Stimulated activated CD4-positive, alpha-beta T cell treated with anti-CD3 and anti-CD28 coated beads, TNF-alpha, amount 100 ng/mL, for 24 hours (primary cell): ENCODE measurements at places on chromosomes 6 and 20.

GRCh38 chr20:59663513-59664060 is 59.2 kb downstream of the PHACTR3 start:
- no peak for DNase-seq

GRCh38 chr6:83921315-83921714 is 61.8 kb downstream of the CYB5R4 start:
- no peak for DNase-seq

- DNase-seq, result no peak
Measured at GRCh38 chr20:58584881-58585752, 66.0 kb upstream of the STX16 start.

DNA sequence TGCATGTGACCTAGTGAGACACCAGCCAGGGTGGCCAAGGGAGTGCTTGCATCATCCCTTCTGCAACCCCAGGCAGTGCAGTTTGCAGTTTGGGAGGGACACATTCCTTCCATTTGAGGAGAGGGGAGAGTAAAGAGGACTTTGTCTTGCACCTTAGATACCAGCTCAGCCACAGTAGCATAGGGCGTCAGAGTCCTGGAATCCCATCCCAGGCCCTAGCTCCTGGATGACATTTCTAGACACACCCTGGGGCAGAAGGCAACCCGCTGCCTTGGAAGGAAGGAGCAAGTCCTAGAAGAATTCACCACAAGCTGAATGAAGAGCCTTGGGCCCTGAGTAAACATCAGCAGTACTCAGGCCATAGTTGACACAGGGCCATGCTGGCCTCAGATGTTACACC is 680.4 kb upstream of the IMPG1 start:
- no peak for DNase-seq

- no peak for DNase-seq
Measured at GRCh38 chr6:104483225-104483834, 376.4 kb downstream of the HACE1 start.

- DNase-seq, result peak; percentile 61
Measured at GRCh38 chr6:27312146-27312949, at the start of gene POM121L2. POM121L2 (minus strand) TSS chr6:27312273; CDS start chr6:27312170, 103 bp downstream.

GRCh38 chr20:4748847-4749246 is 27.1 kb downstream of the PRND start:
- no peak for DNase-seq

DNA sequence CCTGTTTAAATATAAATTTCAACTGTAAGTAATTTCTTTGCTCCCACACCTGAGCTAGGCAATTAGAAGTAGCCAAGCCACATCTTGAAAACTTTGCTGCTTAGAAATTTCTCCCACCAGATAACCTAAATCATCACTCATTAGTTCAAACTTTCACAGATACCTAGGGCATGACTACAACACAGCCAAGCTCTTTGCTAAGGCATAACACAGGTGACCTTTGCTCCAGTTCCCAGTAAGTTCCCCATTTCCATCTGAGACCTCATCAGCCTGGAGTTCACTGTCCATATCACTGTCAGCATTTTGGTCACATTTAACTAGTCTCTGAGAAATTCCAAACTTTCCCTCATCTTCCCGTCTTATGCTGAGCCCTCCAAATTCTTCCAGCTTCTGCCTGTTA is 79.8 kb upstream of the OPRM1 start:
- DNase-seq, result no peak

DNA sequence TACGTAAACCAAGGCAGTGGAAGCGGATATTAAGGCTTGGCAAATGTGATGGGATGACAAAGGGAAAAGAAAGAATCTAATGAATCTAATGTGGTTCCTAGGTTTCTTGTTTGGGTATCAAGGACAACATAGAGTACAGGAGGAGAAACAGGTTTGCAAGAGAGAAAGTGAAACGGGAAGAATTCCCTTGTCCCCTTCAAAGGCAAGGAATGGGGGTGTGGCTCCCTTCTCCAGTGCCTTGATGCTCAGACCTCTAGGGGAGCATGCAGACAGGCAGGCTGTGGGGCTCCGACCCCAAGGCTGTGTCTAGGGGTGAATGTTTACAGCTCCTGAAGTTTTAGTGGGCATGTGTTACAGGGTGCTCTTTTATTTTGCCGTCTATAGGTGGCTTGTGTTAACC is 317.5 kb upstream of the HSF2 start:
- no peak for DNase-seq

DNA sequence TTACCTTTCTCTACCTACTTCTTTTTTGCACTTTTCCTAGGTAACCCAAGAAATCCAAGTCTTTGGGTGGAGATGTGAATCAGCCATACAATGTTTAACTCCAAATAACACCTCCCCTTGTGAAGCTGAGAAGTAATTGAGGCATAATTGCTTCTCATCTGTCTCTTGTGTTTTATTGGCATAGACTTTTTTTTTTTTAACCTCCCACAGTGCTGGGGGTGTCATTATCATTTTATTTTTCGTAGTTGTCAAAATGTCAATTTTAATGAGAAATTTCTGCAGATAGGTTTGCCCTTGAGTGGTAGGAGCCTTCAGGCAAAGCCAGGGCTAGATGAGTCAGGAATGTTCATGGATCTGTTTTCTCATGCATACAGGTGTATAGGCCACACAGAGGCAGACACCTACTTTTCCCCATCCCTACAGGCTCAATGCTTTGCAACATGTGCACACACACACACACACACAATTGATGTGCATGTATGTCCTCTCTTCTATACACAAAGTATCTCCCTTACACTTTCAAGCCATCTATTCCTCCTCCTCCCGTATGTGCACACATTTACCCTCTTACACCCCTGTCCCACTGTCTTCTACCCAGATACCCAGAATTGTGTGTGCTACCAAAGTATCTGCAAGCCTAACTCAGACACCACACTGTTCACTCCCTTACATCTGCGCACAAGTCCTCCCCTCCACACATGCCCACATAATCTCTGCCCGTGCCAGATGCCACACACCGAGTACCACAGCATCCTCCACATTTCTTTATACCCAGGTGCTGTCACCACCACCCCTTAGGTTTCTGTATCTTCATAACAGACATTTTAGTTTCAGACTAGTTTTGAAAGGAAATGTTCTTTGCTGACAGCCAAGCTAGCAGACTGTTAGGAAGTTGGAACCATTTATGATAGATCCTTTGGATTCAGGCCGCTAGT is 22.0 kb downstream of the RALY start:
- no peak for DNase-seq

DNA sequence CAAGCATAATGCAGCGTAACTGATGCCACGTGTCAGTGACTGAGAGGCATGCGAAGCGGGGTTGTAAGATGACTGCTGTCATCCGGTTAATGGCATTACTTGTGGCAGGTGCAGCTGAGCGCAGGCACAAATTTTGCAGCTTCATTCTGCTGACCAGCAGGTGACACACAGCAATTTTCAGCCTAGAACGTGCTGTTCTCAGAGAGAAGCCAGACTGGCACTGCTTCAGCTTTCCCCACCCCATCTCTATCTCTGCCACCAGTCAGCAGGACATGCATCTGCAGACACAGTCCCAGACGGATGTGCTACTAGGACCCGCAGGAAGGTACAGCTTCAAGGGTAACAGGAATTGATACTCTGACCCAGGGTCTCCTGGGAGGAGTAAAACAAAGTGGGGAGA is 221.8 kb downstream of the KIF16B start:
- DNase-seq, result no peak

DNA sequence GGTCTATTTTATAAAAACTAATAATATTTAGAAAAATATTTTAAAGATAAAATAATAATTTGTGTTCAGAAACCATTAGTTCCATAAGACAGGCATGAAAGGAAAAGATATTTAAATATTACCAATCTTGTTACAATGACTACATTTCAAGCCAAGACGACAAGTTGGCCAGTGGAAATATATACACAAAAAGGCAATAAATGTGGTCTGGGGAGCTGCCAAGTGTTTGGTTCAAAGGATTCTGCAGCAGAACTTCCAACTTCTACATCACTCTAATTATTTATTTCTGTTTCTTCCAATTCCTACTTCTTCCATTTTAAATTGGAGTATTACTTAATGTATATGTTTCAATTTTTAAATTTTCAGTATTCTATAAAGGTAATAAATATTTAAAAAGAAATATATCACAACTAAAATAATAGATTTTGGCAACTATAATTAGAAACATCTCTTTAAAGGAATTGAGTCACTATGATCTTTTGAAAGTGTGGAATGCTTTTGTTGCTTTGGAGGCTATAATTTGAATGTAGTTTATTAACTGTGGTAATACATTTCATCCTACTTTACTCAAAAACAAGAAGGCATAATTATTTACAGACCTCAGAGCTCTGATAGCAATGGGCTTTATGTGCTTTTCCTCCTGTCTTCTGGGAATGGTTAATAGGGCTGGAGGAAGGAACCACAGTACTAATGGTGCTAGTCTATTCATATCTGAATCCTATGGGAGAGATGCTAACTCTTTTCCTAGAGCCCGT is 129.7 kb upstream of the FAM184A start:
- no peak for DNase-seq

GRCh38 chr20:6714279-6714711 is 53.2 kb upstream of the BMP2 start:
- DNase-seq, result no peak

GRCh38 chr6:91730710-91731109 is 1143.8 kb upstream of the MAP3K7 start:
- DNase-seq, result no peak

DNA sequence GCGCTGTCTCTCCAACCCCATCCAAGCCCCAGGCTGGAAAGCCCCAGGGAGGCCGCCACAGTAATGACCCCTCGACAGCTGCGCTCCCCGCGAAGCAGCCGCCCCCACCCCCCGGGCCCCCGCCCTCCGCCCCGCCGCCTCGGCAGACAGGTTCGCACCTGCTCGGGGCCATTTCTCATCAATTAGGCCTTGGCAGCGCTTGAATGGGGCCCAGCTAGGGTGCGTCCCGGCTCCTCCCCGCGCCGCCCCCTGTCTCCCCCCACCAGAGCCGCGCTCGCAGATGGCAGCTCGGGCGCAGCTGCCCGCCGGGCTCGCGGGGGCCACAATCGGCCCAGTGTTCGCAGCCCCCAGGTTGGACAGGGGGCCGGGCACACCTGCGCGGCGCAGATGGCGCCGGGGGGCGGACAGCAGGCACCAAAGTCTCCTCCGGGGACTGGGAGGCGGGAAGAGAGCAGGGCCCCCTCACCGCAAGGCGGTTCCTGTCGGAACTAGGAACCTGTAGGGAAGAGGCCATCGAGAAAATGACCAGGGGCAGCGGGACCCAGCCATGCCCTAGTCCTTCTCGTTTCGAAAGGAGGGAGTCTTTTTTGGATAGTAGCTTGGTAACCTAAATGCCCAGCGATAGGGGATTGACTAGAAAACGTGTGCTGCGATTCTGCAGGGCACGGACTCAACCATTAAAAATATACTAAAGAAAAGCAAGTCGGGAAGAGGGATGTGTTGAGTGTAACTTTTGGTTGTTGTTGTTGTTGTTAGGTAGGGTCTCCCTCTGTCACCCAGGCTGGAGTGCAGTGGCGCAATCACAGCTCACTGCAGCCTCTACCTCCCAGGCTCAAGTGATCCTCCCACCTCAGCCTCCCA is 83.2 kb upstream of the EYA2 start:
- no peak for DNase-seq

DNA sequence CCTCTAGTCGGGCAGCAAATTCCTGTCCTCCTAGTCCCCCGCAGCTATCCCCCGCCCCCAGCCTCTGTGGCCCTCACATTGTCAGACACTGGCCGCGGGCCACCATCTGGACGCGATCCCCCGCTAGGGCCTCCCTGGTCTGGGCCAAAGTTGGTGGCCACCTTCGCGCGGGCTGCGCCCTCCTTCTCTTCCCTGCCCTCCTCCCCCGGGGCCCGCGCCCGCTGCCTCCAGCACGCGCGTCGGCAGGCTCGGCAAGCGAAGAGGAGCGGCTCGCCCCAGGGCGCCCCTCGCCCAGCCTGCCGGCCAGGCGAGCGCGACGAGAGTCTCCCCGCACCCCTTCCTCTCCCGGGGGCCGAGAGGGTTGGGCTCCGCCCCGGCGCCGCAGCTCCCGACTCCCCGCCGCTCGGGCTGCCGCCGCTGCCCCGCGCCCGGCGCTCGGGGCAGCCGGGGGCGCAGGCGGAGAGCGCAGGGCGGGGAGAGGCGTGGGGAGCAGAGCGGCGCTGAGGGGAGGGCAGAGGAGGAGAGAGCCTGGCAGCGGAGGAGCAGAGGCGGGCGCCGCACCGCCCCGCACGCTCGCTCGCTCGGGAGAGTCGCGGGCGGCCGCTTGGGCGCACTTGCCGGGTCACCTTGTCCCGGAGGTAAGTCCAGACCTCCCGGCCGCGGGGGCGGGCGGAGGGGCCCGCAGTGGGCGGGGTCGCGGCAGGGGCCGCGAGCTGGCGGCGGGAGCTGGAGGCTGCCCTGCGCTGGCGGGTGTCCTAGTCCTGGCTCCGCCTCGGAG is at the start of gene SYNDIG1:
Gene SYNDIG1, plus strand, starts transcription at position 514 of the 778 bp plus-strand sequence. CDS start 73,469 bp downstream, outside the sequence.
- DNase-seq, result no peak

GRCh38 chr6:160428818-160429619 is 80.8 kb downstream of the SLC22A3 start:
- no peak for DNase-seq

DNA sequence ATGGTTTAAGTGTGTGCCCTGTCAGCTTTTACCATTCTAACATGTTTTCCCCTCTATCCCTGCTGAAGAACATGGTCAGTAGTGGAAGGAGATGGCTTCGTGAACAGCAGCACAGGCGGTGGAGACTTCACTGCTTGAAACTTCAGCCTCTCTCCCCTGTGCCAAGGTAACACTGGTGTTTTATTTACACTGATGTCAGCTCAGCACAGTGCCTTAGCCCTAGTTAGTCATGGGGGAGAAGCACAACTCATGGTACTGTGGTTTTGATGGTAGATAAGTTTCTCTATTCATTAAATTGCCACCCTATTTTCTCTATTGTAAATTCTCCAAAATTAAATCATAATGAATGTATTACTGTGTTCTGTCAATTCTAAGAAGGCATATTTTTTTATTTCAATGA is 56.6 kb downstream of the MTHFD1L start:
- no peak for DNase-seq

DNA sequence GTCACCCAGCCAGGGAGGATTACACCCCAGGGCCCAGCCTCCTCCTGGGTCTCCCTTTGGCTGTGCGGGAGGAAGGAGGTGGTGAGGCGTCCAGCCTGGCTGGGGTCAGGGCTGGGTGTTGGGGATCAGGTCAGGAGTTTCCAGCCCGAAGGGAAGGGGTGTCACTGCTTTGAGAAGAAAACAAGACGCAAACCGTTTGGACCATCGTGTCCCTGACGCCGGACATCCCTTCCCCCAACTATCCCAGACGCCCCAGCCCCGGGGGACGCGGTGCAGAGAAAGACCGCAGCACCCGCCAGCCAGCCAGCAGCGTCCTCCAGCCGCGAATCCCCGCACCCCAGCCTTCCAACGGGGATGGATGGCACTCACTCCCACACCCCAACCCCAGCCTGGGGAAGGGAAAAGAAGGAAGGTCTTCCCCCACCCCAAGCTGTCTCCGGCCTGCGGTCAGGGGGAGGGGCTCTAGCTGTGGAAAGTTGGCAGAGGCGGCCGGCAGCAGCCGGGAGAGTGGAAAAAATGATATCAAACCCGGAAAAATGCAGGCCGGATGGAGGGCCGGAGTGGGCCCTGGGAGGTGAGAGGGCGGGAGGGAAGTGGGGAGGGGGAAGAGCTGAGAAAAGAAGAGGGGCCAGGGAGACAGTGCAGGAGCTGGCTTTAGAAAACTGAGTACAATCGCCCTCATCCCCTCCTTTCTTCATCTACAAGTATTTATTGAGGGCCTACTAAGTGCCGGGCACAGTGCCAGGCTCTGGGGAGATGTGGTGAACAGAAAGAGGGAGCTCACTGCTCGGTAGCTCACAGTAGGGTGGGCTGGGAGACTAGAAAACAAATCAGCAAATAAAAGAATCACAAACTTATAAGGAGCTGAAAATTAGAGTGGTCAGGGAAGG is 10.6 kb downstream of the REM1 start:
- DNase-seq, result peak; percentile 32
